ENCODE measurements at places on chromosomes 5 and 9.

GRCh38 chr9:91935066-91935749 is 14.8 kb downstream of the ROR2 start:
- DNase-seq: no peak

DNA sequence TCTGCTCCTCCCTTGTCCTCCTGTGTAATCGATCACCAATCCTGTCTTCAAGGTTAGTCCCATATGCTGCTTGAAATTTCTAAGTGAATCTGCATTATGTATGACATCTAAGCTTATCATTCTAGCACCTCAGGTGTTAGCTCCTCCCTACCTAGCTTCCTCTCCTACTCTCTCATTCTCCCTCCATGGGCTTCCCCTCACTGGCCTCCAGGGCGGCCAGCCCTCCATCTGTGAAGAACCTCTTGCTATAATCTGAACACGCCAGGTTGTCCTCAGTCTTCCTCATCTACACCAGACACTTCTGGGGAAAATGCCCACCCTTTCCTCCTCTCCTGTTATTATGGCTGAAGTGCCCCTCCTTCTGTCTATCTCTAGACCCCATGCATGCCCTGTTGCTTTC is 599.3 kb upstream of the KLF4 start:
- no peak for DNase-seq

- DNase-seq: no peak
Measured at GRCh38 chr5:171236651-171237050, 72.4 kb upstream of the TLX3 start.

- DNase-seq: peak; percentile 28
Measured at GRCh38 chr9:108053555-108054061, 564.0 kb upstream of the KLF4 start.

Measured in AG09309 (cell line).